ENCODE measurements at places on chromosomes 2 and 18.
A peak's percentile ranks its signal among the peaks of the same experiment; 100 is the strongest.

GRCh38 chr18:56921896-56922480, 224.9 kb upstream of the BOD1L2 start:
- DNase-seq = no peak

- DNase-seq = no peak
These were observed 85.3 kb downstream of the TRAPPC8 start for GRCh38 chr18:31857526-31858106.

DNA sequence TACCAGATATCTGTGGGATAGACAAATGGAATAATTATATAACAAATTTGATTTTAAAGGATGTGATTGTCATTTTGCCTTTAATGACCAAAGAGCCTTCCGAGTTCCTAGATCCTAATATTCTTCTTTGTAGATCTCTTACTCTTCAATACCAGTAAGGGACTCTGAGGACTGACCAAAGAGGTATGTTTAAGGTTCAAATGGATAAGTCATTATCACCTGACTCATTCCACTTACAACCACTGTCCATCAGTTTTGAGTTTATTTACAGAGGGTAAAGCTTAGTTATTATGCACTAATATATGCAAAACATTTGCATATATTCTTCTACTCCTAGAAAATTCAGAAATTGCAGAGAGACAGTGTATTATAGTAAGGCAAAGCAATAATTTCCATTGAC, 62.7 kb downstream of the CCDC148 start:
- no peak for DNase-seq

DNA sequence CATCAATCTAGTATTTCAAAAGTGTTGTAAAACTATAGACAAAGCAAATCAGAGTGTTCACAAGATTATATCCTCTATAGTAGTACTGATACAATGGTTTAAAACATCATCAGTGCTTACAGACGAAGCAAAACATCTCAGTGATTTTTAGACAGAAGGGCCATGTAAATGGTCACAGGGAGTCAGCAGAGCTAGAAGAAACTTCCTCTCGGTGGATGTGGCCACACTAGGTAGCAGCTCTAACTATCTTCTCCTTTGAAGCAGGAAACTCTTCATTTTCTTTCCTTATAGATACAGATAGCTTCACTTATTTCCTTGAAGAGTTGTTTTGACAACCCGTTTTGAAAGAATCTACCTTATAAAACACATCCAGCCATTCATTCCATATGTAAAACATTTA, 80.4 kb upstream of the CD226 start:
- no peak for DNase-seq

GRCh38 chr2:184363213-184363612, 235.1 kb upstream of the ZNF804A start:
- no peak for DNase-seq

DNA sequence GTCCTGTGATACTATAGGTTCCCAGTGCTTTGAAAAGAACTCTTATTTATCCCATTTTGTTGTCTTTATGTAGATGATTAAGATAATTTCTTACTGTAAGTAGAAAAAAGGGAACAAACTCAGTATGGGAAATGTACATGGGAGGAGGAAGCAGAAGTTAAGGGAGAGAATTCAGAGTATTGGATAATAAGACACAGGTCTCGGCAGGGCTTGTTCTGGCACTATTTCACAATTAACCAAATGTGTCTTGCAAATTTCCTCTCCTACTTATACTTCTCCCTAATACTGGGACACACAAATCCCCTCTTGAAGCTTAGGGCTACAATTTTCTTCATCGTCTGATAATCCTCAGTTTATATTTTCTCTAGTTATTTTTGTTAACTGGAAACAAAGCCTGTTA, 744.0 kb downstream of the ADCYAP1 start:
- DNase-seq = peak; percentile 92

DNA sequence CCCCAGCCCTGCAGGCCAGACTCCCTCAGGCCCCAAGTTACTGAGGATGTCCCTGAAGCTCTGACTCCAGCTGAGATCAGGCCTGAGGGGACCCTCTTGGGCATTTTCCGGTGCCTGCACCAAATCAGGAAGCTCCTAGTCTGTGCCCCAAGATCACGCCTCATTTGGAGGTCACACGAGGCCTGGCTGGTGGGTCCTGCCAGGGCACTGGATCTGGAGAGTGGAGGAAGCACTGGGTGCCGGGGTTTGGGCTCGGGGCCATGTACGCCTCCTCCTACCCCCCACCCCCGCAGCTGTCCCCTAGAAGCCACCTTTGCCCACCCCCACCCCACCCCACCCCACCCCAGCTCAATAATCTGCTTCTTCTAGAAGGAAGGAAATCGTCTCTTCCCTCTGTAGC, 16.2 kb downstream of the SH2D6 start:
- no peak for DNase-seq

DNA sequence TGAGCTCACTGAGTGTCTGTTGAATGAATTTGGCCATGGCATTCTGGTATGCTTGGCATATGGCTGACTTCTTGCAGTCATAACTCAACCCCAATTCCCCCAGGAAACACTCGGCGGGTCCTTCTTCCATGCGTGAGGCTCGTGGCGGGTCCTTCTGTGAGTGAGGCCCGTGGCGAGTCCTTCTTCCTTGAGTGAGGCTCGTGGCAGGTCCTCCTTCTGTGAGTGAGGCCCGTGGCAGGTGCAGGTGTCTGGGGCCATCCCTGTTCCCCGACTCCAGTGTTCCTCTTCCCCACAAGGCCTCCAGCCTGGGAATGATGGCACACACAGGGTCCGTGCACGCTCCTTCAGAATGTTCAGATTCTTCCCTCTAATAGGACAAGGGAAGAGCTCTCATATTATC, 169.0 kb downstream of the EIPR1 start:
- no peak for DNase-seq

GRCh38 chr2:10242998-10243925, 59.4 kb upstream of the HPCAL1 start:
- no peak for DNase-seq

- no peak for DNase-seq
These were observed 31.0 kb downstream of the PXDN start for GRCh38 chr2:1713142-1713838.

DNA sequence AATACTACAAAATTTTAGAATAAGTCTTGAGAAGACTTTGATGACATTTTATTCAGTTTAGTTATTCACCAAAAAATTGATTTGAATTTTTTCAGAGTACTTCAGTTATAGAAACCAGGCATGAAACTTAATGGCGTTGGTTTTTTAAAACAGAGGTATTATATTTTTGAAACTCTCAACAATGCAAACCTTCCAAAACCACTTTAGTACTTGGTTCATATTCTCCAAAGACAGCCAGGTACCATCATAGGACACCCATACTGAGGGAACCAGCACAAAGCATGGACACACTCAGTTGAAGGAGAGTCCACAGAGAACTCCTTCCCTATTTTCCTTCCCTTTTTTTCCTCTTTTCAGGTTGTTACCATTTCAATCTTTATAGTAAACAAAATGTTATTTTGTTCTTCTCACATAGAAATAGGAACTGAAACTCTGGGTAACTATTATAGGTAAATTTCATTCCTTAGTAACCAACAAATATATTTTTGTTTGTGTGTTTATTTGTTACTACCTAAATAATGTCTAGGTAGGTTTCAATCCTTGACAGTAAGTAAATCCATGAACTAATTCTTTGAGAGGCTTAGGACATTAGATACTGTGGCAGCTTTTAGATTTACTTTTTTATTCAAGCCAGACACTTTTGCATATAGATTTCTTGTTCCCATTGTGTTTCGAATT, 95.8 kb downstream of the TMEFF2 start:
- no peak for DNase-seq

GRCh38 chr2:96105994-96106715, 10.2 kb downstream of the ADRA2B start:
- no peak for DNase-seq

- no peak for DNase-seq
These were observed 189.5 kb downstream of the DOK6 start for GRCh38 chr18:69590150-69590549.

Data from AML-193 (cell line).